ENCODE measurements at places on chromosomes 7 and 10.

- no peak for DNase-seq
These were observed 83.2 kb downstream of the SLC16A9 start for GRCh38 chr10:59626523-59626869.

GRCh38 chr7:116933465-116933864 lies 19.8 kb upstream of the ST7 start:
- no peak for DNase-seq

DNA sequence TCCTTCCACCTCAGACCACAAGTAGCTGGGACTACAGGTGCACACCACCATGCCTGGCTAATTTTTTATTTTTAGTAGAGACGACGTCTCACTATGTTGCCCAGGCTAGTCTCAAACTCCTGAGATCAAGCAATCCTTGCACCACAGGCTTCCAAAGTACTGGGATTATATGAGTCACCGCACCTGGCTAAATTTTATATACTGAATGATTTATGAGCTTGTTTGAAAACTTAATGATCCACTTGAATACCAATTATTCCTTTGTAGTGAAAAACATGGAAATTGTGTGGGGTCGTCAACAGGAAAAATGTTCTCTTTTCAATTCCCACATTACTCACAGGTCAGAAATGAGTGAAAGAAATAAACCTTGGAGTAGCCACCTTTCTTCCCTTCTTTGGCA lies 31.3 kb downstream of the RAPGEF5 start:
- no peak for DNase-seq

DNA sequence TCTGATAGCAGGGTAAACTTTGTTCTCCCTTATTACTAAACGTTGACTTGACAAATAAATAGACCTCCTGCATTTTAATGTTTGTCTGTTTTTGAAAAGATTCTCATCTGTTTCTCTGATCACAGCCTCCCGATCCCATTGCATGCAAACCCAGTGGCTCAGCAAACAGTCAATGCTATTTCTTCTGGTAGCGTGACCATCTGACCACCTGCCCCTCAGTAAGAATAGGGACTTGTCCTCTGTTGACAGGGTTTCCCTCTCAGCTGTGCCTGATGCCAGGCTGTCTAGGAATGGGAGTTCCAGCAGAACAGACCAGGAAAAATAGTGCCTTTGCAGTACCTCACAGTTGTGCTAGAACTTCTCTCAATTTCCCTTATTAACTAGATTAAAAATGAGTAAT lies 40.7 kb upstream of the EBLN1 start:
- DNase-seq: no peak

GRCh38 chr10:14952851-14953423 lies 959 bp downstream of the DCLRE1C start:
- DNase-seq: no peak

- peak; percentile 91 for DNase-seq
These were observed 37.2 kb downstream of the PDE1C start for GRCh38 chr7:32033006-32033405.

DNA sequence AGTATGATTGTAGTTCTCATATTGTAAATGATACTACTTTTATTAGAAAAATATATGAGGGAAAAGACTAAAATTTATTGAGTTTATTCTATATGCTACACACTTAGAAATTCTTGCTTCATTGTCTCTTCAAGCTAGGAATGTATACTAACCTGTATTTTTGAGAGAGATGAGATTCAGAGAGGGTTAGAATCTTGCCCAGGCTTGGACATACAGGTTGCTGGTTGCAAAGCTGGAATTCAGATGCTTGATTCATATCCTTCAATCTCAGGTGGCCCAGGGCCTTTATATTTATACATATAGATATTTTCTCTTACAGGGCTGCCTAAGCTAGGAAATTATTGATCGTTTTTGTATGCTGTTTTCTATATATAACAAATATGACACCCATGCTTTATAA lies 324.2 kb downstream of the CDK14 start:
- no peak for DNase-seq

DNA sequence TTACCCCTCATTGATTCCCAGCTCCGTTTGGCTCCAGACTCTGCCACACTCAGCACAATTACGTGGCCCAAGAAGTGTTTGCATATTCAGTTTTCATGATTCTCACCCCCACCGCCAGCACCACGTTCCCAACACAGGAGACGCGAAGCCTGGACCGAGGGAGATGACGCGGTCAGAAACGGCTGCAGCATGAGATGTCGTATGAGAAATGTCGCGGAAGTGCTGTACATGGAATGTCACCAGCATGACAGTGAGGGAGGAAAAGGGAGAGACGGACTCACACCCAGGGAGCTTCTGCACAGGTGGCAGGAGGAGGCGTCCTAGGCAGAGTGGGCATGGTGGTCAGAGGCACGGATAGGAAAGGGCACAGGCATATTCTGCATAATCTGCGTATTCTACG lies 188.3 kb downstream of the WDR37 start:
- no peak for DNase-seq

- no peak for DNase-seq
These were observed 1249.4 kb upstream of the SORCS1 start for GRCh38 chr10:108413954-108414353.
